WERI-Rb-1 (cell line): ENCODE measurements at places on chromosomes 13 and 19.

- no peak for DNase-seq
Measured at GRCh38 chr13:73960474-73960873, 173.7 kb downstream of the KLF12 start.

GRCh38 chr19:41912899-41913537 is 15.2 kb downstream of the ERFL start:
- no peak for DNase-seq

- DNase-seq = no peak
Measured at GRCh38 chr19:5977222-5977784, 637 bp downstream of the RANBP3 start.

DNA sequence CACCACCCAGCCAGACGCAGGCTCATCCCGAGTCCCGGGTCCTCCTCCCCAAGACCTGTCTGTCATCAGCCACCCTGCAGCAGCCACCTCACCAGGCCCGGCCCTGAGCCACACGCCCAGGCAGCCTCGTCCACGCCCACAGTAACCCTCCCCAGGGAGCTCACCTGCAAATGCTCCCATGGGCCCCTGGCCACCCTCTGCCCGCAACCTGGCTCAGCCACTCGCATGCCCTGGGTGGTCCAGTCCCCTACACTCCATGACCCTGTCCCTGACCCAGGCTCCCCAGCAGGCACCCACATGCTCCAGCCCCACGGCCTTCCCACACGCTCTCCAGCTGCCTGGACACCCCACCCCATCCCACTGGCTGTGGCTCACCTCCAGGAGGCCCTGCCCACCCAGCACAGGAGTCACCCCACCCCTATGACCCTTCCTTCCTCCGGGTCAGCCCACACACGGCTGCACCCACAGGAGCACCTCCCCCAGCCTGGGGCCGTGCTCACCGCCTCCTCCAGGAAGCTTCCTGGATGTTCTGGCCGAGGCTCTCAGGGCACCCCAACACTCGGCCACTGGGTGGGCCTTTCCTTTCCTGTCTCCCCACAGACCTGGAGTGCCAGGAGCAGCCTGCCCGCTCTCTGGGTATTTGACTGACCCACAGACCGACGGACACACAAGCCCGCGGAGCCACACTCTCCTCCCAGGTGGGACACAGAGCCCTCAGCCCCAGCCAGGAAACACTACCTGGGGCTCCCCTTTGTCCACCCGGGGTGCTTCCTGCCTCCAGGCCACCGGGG is 3.6 kb downstream of the TMEM259 start:
- no peak for DNase-seq

DNA sequence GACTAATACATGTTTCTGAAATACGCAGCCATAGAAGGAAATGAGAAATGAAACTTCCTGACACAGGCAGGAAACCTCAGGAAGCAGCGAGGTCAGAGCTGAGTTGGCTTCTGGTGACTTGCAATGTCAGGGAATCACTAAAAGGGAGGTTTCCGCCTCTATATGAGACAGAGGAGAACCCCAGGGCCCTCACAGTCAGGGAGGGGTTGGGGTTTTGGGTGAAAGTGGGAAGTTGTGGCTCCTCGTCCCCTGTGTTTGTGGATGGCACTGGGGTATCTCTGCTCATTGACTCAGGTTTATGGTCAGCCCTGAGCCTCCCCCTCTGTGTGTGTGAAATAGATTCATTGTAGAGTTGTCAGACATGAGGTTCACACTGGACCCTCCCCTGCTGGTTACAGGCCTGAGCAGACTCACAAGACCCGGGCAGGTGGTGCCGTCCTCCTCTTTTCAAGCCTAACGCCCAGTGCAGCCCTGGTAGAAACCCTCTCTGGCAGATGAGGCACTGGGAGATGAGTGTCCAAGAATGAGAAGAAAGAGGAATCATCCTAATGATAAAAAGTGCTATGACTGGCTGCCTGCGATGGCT is 5.5 kb upstream of the LILRA6 start:
- DNase-seq = no peak
